Iris pigment epithelial cell (primary cell): ENCODE measurements at places on chromosomes 7 and 10.

DNA sequence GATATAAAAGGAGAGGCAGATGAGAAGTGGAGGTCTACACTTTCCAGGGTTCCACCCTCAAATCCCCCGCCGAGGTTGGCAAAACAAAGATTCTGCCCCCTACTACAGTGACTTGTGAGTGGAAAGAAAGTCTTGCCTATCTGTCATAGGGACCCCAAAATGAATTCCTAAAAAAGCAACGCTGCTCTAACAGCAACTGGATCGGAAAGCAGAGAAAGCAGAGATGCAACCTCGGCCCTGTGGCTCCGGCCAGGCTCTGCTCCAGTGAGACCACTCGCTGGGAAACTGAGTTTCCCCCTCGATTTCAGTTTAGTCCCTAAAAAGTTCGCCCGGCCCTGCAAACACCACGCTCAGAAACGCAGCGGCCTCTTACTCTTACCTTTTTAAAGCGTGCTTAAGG, 297.9 kb upstream of the NFE2L3 start:
- DNase-seq: no peak

DNA sequence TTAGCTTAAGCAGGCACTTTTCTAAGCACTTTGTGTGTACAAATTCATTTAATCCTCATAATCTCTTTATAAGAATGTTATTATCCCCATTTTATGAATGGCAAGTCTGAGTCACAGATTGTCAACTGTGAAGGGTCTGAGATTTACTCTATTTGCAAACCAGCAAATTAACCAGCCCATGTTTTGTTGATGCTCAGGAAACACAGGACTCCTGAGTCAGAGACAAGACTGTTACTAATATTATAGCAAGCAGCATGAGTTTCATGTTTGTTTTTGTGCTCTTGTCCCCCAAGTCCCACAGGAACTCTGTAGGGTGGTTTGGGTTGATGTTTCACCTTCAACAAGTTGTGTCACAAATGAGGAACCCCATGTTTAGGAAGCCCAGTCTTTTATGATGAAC, 182.0 kb upstream of the PPP1R3A start:
- DNase-seq: no peak

GRCh38 chr7:4037877-4038276, 644.2 kb upstream of the FOXK1 start:
- DNase-seq: no peak

DNA sequence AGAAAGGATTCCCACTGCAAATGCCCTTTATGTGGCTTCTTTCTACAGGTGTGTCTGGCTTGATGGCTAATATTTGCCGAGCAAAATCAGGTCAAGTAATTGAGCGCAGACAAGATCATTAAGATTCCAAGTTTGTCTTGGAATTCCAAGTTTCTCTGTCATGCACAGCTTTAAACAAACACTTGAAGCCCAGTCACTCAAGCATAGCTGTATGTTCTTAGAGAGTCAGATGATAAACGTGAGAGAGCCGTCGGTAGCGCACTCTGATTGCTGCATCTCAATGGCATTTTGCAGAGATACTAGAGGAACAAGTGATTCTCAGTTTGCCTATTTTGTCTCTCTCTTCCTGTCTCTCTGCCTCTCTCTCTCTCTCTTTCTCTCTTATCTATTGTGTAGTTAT, 658 bp downstream of the DMBT1 start:
- no peak for DNase-seq

GRCh38 chr7:99489235-99489634, 10.8 kb downstream of the ZNF394 start:
- no peak for DNase-seq

GRCh38 chr7:73885433-73885974, 24.5 kb downstream of the TMEM270 start:
- no peak for DNase-seq

DNA sequence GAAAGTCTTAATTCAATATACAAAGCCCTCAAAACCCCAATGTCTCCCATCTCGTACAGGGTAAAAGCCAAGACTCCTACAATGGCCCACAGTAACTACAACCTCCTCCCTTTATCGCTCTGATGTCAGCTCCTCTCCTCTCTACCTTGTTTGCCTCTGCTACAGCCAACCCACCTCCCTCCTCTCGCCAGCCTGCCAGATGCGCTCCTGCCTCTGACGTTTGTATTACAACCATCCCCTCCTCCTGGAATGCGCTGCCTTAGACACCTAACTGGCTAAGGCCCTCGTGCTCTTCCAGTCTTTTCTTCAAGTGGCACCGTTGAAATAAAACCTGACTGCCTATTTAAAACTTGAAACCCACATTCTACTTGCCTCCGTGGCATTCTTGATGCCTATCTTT, 115.3 kb upstream of the MYO3A start:
- no peak for DNase-seq
